ENCODE measurements at places on chromosomes 11 and 22.

DNA sequence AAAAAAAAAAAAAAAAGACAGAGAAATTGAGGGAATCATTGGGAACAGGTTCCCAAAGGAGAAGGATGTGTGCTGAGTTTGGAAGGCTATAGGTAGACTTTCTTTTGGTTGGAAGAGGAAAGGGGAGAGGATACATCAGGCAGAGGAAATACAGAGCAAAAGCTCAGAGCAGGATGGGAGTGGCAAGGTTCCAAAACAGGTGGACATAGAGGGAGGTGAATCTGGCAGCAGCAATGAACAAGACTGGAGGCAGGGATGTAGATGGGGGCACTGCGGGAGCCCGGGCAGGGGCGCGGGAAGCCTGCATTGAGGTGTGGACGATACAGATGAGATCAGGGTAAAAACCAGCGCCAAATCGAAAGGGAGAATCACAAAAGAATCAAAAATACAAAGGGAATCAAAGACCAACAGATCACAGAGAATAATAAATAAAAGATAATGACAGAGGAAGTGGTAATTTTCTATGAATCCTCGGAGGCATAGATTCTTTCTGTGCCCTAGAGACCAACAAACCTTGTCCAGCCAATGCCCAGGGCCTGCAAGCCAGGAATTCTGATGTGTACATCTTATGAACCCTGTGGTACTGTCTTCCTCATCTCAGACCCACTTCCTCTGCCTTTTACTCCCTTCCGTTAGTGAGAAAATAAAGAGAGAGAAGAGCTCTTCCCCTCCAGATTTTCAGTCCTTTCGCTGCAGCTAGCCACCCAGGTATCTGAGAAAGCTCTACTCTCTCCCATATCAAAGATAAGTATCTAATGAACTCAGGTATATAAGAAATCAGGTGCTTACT is 70.3 kb downstream of the SLC1A2 start:
- DNase-seq = no peak

GRCh38 chr11:94880216-94880615 is 93.1 kb downstream of the CWC15 start:
- DNase-seq = no peak

- DNase-seq = no peak
These were observed 29.2 kb upstream of the CHORDC1 start for GRCh38 chr11:90252053-90252452.

- no peak for DNase-seq
These were observed 33.4 kb upstream of the WNT7B start for GRCh38 chr22:46010207-46010867.

GRCh38 chr22:42313804-42314581 is 43.5 kb upstream of the TCF20 start:
- peak; percentile 26 for DNase-seq

GRCh38 chr22:43470941-43471585 is 59.2 kb downstream of the MPPED1 start:
- DNase-seq = no peak

DNA sequence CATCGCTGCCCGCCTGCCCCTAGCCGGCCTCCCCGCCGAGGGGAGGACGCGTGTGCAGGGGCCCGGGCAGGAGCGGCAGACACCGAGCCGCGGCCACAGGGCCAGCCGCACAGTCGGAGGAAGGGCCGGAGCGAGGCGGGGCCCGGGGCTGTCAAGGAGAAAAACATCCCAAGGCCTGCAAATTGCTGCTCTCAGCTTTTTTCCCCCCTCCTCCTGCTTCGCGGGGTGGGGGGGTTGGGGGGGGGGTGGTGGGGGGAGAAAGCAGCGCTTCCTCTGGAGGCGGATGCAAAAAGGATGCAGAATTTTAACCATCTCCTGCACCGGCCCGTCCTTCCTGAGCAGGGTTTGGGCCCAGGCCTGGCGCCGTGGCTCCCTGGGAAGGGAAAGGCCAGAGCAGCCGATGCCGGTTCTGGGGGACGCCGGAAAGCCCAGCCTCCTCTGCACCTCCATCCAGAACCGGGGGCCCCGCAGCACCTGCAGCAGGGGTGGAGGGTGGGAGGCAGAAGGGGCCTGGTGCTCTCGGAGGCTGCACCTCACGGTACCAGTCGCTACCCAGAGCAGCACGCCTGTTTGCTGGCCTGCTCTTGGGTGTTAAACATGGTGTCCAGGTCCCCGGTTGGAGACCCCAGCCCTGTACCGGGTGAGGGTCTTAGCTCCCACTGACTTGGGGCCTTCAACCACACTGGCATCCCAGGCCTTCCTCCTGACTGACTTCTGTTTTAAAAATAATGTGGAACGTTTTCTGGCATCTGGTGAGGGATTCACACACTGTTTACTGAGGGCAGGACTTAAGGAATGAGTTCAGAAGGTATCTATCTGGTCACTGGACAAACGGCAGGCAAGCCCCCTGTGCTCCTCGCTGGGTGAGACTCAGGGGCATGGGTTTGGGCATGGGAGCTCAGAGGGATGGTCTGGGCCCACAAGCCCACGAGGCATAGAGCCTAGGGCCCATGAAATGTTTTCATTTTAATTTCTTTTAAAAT is 77.4 kb upstream of the WNT7B start:
- DNase-seq = peak; percentile 38

DNA sequence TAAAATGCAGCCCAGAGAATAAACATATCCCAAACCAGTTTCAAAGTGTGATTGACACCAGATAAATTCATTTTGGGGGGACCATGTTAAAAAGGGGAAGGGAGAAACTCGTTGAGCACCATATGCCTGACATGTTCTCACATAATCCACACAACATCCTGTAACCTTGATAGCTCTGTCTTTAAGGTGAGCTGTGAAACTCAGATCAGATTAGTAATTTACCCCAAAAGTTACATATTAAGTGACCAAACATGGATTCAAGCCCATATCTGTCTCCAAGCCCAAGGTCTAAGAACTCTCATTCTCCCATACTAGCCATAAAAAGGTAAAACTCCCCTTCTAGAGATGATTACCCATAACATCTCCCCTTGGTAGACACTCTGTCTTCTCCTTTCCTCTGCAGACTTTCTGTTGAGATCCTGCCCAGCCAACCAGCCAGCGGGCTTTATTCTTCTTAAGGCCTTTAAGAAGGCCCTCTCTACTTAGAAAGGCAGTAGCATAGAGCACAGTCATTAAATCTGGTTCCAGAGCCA is 150.7 kb downstream of the CCDC34 start:
- DNase-seq = no peak

- DNase-seq = no peak
These were observed 60.0 kb downstream of the SLC22A12 start for GRCh38 chr11:64650923-64651523.

- DNase-seq = no peak
These were observed 4.3 kb downstream of the IGSF9B start for GRCh38 chr11:133952199-133953190.

GRCh38 chr22:18075720-18076497 is 1.9 kb upstream of the PEX26 start:
- DNase-seq = peak; percentile 18

DNA sequence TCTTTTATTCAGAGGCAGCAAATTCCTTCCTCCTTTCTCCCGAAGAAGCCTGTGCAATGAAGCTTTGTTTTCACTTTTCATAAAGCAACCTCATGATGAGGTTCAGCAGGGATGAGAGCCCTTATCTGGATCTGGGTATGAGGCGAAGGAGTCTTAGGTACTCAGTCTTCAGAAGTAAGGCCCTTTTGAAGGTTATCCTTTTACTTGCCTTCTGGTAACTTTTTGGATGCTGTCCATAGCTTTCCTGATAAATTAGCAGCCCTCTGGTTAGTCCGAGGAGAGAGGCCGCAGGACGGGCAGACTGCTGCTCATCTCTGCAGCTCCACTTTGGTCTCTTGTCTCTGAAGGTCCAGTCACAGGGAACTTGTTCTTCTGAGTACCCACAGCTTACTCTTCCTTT is 1.1 kb downstream of the TRIM22 start:
- DNase-seq = no peak

DNA sequence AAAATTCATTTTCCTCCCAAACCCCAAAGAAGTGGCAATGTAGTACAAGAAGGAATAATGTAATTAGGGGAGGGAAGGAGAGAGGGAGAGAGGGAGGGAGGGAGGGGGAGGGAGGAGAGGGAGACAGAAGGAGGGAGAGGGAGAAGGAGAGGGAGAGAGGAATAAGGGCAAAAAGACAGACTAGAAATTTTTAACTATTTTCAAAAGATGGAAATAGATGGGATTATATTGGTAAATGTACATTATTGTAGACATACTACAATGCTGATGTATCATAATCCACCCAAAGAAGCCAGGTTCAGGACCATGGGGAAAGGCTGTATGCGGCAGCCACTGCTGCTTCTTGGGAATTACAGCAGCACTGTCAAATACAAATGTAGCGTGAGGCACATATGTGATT is 74.3 kb downstream of the GAB2 start:
- DNase-seq = no peak

DNA sequence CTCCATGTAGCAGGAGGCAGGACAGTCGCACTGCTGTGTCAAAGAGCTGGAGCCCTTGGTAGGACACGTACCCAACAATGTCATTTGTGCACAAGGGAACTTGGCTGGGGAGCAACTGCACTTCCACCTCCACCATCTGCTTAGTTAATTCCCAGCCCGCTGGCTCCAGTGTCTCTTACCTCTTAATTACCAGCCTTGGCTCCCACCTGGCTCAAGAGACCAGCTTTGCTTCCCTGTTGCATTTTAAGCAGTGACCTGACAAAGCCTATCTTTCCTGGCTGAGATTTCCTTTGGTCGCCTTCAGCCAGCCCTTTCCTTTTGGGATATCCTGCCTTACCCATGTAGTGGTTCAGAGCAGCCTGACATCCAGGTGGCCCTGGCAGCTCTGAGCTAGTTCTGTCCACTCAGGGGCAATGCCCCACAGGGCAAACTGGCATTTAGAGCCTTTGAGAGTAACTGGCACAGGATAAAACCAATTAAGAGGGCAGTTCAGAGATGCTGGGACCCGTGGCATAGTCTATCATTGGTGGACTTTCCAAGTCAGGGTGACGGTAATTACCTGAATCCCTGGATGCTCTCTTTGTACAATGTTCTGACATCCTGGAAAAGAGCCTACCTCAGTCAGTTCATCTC is 212.6 kb upstream of the SORL1-AS1 start:
- DNase-seq = no peak

DNA sequence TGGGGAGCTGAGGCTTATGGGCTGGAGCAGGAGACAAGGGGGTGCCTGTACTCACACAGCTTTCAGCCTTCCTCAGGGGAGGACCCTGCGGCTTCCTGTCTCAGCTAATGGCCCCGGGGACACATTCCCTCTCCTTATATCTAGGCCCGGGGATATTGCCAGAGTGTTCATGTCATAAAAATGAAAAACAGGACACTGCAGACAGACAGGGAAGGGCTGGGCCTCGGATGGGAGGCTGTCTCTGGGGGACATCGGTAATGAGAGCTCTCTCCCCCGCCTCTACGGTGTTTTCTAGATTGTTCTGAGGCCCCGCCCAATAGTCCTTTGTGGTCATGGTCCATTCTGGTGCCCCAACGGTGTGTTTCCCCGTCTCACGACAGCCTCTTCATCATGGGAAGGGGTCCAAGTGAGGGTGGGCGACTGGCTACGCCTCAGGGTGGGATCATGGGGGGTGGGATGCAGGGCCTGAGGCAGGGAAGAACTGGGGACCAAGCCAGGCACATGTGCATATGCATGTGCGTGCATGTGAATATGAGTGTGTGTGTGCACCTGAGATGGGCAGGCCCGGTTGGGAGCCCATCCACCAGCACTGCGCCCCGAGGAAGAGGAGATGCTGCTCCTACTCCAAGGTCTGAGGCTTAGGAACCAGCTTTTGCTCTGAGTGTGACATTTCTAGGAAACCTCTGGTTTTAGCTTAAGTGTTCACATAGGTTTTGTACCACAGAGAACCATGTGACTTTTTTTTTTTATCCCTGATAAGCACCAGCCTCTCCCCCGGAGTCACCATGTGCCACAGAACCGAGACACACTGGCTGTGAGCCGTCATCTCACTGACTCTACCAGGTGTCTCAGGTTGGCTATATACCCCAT is 5.3 kb downstream of the ARVCF start:
- DNase-seq = no peak

DNA sequence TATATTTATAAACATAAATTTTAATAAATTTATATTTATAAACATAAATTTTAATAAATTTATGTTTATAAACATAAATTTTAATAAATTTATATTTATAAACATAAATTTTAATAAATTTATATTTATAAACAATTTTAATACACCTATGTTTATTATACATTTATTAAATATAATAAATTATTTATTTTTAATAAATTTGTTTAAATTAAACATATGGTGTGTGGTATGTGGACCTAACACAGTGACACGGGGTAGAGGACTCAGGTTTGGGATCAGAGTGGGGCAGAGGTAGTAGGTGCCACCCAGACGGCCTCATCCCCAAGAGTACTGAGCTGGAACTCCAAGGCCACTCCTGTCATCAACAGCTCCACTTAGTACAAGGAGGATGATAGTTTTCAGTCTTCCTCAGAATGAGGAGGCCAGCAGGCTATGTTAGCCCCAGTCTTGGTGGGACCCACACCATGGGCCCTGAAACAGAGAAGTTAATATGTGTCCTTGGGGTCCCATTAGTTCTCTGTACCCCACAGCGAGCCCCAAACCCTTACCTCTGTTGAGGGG is 46.7 kb upstream of the BID start:
- no peak for DNase-seq

DNA sequence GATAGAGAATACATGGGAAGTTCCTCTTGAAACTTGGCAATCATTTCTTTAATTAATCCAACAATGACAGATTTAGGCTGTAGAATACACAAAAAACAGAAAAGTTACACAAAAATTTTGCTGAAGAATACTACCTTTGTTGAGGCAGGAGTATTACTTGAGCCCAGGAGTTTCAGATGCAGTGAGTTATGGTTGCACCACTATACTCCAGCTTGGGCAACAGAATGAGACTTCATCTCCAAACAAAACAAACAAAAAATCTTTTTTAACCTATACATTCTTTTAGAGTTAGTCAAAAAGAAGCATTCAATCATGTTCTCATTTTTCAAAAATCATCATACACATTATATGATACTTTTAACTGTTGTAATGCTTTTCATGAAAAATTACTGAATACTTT is 22.1 kb downstream of the UEVLD start:
- no peak for DNase-seq

- DNase-seq = no peak
These were observed 18.6 kb downstream of the PHLDB1 start for GRCh38 chr11:118625976-118626375.

DNA sequence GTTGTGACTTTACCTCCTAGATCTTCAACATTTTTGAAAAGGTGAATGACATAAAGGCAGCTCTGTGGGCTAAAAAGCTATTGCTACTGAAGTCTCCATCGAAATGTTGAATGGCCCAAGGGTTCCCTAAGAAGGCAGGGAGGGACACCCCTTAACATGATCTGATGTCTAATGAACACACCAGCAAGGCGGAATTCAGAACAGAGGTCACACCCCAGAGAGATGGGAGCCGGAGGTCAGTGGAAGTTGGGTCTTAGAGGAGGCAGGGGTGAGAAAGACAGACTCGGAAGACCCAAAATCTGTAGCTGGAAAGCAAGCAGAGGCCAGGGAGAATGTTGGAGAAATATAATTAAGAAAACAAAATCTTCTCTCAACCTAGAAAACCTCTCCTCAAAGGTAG is 79.0 kb downstream of the TRIM29 start:
- DNase-seq = no peak

GRCh38 chr22:24162436-24162835 is 18.9 kb upstream of the SUSD2 start:
- DNase-seq = no peak

GRCh38 chr11:36033082-36033751 is 89.4 kb downstream of the LDLRAD3 start:
- DNase-seq = no peak

Data from activated gamma-delta T cell treated with Interleukin-2 at 50 U/mL for 16 hours (primary cell).